ENCODE measurements at places on chromosomes 4 and X.

DNA sequence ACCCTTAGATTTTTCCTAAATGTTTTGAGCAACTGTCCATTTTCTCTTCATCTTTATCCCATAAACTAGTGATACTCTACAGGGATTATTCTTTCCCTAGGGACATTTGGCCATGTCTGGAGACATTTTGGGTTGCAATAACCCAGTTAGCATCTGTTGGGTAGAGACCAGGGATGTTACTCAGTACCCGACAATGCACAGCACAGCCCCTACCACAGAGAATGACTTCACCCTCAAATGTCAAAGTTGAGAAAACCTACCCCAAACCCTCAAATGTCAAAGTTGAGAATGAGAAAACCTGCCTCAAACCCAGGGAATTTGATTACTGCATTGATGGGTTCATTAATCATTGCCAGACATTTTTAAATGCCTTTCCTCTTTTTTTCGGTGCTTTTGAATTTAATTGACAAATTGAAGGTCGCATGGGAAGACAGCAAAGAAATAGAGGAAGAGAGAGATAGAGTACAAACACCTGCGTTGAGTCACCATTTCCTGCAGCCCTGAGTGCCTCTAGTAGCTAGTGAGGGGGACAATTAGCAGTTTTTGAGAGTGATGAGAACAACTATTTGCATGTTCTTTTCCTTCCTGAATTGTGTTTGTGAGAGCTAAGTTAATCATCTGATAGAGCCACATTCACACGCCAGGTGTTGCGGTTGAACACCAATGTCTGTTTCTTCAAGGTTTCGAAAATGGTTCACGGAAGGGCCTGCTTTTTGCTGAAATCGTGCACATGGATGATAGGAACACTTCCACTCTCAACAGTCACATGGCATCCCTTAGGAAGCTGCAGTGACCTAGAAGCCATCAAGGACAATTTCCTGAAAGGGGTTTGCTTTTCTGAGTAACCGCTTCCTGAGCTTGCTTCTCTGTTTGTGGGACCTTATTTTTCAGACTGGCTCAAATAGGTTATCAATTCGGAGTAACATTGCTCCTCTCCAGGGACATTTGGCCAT is 203.9 kb upstream of the VCX3A start:
- DNase-seq: no peak

- DNase-seq: peak; percentile 76
Observed at GRCh38 chrX:49171752-49172279, at the start of gene PLP2. PLP2 (plus strand) TSS chrX:49171898; CDS start chrX:49172001, 103 bp downstream.

GRCh38 chrX:12614266-12614665 is 176.9 kb upstream of the PRPS2 start:
- no peak for DNase-seq

- DNase-seq: no peak
Observed at GRCh38 chr4:48602222-48602621, 112.2 kb downstream of the ZAR1 start.

DNA sequence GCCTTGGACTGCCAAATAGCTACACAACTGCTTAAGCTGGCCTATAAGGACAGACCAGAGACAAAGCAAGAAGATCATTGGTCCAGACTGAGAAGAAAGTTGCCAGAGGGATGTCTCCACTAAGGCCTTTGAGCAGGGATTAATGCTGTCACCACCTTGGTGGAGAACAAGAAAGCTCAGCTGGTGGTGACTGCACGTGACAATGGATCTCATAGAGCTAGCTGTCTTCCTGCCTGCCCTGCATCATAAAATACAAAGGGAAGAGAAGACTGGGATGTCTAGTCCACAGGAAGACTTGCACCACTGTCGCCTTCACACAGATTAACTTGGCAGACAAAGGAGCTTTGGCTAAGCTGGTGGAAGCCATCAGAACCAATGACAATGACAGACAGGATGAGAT is 40.5 kb upstream of the FAM120C start:
- DNase-seq: no peak

GRCh38 chr4:162506253-162506652 is 342.5 kb upstream of the FSTL5 start:
- DNase-seq: no peak

DNA sequence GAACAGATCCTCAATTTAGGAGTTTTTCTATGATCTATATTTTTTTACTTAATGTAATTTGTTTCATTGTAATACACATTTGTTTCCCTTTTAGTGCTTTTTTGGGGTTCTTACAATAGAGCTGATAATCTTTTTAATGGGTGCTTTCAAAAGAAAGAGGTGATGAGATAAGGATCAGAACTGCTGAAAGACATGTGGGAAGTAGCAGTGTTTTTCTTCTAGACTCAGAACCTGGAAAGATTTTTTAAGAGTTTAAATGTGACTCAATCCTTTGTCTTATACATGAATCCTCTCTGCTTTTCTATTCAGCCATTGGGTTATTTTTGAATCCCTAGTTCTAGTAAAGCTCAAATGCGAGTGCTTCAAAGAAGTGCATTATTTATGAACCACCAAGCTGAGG is 25.6 kb downstream of the UCHL1 start:
- no peak for DNase-seq

DNA sequence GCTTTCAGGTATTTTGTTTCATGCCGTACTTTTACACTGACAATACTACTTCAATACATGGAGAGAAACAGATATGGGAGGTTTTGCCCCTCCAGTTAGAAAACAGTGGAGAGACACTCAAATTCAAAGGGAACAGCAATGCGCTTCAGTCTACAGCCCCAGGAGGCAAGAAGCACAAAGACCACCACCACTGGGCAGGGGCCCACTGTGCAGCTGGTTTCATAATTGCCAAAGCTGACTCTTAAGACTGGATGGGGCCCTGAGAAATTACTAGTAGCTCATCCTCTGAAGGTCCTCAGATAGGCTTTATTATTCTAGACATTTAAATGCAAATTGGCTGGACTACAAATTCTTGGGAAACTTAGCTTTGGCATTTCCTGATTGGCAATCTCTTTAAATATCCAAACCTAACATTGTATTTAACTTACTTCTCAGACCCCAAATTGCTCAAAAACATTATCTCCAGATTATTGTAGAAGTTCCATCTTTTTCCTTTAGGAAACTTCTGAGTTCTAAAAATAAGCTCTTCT is 85.9 kb upstream of the GPR34 start:
- DNase-seq: no peak

Measured in activated CD4-positive, alpha-beta T cell treated with anti-CD3 and anti-CD28 coated beads, Interleukin-2, amount 50 U/mL, for 16 hours (primary cell).